ENCODE measurements at places on chromosomes 4 and X. TPM values are rescaled to one million over a fixed set of nuclear protein-coding genes. Genes with fewer than 3 reads are reported as not detected.

- DNase-seq, result no peak
These were observed 14.8 kb downstream of the ELOVL6 start for GRCh38 chr4:110183643-110184042.

DNA sequence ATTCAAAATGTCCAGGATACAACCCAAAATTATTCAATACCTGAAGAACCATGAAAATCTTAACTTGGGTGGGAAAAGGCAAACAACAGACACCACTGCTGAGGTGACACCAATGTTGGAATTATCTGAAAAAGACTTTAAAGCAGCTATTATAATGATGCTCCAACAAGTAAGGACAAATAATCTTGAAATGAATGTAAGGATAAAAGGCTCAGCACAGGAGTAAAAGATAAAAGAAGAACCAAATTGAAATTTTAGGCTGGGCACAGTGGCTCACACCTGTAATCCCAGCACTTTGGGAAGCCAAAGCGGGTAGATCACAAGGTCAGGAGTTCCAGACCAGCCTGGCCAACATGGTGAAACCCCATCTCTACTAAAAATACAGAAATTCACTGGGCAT is 4.0 kb upstream of the SLC9A7 start:
- no peak for DNase-seq

Gene SHROOM2
- total RNA-seq, result 1.1 TPM

DNA sequence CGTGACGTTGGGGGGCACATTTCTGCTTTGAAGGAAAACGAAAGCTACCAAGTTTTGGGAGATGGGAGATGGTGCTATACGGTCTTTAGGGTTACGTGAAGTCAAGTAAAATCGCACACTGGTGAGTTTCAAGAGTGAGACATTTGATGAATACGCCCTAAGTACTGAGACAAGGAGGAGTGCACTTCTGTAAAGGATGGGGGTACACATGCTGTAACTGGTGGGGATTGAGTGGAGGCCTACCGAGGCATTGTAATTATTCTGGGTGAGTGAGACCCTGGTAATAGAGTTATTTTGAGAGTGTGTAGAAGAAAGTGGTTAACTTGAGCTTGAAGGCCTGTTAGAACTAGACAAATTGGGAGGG is 536 bp downstream of the SH3BGRL start:
- DNase-seq, result no peak

DNA sequence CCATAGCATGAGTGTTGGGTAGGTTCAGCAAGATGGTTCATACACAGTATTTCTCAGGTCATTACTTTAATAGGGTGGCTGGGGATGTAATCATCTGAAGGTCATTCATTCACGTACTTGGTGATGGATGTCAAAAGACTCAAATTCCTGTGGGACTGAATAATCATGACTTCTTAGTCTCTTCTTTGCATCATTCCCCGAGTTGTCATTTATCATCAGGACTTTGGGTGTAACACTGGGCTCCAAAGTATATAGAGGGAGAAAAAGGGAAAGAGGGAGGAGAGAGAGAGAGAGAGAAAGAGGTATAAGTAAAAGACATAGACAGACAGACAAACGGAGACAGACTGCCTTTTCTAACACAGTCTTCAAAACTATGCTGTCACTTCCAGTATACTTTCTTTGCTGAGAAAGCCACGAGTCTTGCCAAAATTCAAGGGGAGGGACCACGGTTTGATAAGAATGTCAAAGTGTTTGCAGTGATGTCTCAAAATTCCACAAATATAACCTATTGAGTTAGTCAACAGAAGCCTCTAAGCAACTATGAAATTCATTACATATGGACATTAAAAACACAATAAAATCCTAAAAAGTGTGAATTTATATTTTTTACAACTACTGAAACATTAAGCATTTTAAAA is 55.9 kb downstream of the UGT2A3 start:
- no peak for DNase-seq

DNA sequence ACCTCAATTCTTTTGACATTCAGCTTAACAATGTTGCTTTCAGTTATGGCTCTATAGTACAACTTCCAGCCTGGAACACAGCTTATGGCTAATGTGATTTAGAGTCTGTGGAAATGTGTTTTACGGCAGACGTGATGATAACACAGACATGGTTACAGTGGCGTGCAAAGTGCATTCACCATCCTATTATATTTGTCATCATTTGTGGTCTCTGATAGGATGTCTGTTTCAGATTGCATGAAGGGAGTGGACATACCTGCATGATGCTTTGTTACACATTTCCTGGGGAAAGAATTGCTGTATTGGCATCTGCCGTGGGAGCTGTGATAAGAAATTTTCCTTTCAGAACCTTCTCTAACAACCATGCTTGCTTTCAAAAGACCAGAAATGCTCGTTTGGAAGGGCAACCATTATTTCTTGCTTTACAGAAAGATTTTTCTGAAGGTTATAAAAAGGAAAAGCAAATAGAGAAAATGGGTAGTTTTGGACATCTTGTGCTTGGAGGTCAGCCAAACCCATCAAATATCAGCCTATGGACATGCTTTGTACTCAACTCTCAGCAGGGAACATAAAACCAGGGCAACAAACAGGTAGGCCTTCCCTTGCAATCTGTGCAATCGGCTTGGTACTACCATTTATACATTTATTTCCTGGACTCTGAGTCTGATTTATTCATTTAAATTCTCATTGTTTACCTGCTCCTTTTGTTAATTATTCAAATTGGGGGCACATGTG is 273.9 kb downstream of the TLL1 start:
- no peak for DNase-seq

Gene LPAR4
- total RNA-seq, result 0.15 TPM

- no peak for DNase-seq
These were observed 27.3 kb downstream of the RWDD4 start for GRCh38 chr4:183631577-183632198.

- DNase-seq, result no peak
These were observed 207.1 kb downstream of the SOWAHB start for GRCh38 chr4:76690906-76691275.

DNA sequence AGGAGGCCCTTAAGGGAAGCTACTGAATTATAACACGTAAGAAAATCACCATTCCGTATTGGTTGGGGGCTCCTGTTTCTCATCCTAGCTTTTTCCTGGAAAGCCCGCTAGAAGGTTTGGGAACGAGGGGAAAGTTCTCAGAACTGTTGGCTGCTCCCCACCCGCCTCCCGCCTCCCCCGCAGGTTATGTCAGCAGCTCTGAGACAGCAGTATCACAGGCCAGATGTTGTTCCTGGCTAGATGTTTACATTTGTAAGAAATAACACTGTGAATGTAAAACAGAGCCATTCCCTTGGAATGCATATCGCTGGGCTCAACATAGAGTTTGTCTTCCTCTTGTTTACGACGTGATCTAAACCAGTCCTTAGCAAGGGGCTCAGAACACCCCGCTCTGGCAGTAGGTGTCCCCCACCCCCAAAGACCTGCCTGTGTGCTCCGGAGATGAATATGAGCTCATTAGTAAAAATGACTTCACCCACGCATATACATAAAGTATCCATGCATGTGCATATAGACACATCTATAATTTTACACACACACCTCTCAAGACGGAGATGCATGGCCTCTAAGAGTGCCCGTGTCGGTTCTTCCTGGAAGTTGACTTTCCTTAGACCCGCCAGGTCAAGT is 6.9 kb upstream of the MSANTD1 start:
- DNase-seq, result no peak

DNA sequence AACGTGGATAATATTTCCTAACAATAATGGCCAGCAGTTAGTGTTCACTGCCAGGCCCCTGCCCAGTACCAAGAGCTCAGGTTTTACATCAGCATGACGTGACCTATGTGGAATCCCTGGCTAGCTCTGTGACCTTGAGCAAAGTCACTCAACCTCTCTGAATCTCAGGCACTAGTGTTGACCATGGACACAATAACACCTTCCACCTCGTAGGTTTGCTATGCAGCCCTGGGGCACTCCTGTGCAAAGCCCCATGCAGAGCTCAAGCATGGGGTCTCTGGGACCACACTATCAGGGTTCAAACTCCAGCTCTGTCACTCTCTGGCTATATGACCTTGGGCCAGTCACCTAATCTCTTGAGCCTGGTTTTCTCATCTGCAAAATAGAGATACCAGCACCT is 38.7 kb upstream of the MSX1 start:
- DNase-seq, result no peak

- DNase-seq, result no peak
These were observed 5.2 kb downstream of the POU4F2 start for GRCh38 chr4:146643812-146644401.

Gene ANK2
- 350 TPM for total RNA-seq

GRCh38 chr4:13635286-13635799 is 7.8 kb upstream of the BOD1L1 start:
- no peak for DNase-seq

DNA sequence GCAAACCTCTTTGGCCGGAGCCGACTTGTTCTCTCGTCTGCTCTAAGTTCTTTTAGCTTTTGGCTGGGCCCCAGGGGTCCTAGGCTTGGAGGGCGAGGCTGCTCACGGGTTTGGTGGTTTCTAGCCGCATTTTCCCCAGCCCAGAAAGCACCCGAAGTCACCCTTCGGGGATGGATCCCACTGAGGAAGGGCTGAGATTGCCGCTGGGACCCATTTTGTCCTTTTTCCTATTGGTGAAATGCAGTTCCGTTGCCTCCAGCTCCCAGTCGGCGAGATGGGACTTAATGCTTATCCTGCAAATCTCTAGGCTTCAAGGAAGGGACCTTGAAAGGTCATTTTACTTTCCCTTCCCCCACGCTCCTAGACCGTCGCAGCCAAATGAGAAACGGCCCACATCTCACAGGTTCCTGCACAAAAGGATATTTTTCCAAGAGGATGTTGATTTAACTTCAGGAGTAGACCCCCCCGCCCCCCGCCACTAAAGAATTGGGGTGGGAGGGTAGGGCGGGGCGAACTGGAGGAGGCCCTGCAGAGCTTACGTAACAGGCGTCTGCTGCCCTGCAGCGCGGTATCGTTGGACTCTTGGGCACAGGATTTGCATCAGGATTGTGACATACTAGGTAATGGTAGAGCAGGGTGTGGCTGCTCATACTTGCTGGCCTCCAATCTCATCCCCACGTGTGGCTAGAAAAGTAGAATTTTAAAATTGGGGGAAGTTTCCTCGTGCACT is 564 bp downstream of the PGK1 start:
- peak; percentile 42 for DNase-seq

DNA sequence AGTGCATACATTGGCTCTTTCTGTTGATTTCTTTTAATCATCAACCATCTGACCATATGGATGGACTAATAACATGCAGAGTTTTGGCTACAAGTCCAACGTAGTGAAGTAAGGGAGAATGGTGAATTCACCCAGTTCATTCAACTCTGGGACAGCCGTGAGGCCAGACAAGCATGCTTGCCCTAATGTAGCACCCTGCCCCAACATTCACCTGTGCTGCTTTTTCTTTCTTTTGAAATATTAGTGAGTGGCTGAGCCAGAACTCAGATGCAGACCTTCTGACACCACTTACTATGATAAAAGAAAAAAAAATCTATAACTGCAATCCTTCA is 17.5 kb downstream of the ARSJ start:
- no peak for DNase-seq

- DNase-seq, result no peak
These were observed 453.6 kb downstream of the CENPC start for GRCh38 chr4:67091673-67092072.

DNA sequence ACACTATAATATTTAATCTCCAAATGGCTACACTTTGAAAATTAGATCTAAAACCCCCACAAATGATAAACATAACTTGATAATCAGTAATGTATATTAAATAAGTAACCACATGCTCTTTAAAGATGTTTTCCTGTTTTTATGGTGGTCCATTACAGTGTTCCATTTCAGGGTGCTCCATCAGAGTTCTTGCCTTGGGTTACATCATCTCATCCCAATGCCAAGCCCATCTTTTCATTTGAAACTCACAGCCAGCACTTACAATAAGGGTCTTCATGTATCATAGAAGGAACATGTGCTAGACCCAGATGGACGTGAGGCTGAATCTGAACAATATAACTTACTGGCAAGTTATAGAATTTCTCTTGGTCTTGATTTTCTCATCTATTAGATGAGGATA is 10.5 kb upstream of the PAQR3 start:
- no peak for DNase-seq

- DNase-seq, result no peak
These were observed 32.0 kb upstream of the AMELX start for GRCh38 chrX:11261260-11261659.

- DNase-seq, result no peak
These were observed 16.0 kb downstream of the HPSE start for GRCh38 chr4:83318666-83319065.

DNA sequence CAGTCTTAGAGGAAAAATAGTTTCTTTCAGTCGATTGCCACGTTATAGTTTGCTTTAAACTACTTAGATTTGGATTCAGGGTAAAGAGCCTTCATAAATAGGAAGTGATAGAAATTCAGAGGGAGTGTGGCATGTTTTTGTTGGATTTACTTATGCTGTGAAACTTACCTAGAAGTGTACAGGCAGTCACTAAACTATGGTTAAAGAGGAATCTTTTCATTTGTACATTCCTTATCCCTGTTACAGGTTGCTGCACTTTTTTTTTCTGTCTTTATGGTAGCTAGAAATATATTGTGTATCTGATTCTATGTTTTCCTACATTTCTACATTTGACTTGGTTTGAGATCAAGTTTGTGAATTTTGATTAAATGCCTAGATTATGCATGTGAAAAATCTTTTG is 19.1 kb downstream of the WWC2 start:
- no peak for DNase-seq

DNA sequence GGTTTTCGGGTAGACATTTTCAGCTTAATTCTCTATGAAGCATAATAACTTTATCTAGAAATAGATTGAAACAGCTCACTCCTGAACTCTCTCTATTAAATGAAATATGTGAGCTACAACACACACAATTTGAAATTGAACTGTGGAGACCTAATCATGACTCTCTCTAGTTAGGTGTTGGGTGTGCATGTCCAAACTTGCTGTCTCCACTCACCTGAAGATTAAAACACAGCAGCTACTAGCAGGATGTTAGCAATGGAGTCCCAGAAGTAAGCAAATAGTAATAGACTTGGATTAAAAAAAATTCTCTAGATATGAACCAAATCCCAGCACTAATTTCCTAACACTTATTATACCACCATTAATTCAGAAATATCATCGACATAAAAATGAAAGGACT is 173.1 kb downstream of the FSTL5 start:
- DNase-seq, result no peak

DNA sequence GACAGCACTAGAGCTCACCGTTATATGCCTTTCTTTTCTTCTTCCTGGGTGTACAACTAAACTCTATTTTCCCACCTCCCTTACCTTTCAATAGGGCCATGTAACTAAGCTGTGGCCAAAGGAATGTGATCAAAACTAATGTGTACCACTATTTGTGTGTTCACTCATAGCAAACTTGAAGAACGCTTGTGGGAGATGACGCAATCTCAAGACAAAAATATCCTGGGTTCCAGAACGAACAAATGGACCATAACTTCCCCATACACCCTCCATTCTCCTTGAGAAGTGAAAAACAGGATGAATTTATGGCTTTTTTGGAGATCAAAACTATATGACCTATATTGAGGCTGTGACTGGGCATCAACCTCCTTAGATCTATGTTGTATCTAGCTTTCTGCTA is 139.7 kb upstream of the GLRA2 start:
- DNase-seq, result no peak

GRCh38 chr4:130008461-130008860 is 912.5 kb downstream of the C4orf33 start:
- no peak for DNase-seq

GRCh38 chr4:161505141-161505540 is 658.7 kb downstream of the FSTL5 start:
- DNase-seq, result no peak
